Ammon's horn (tissue), 1 donor: ENCODE measurements at places on chromosomes 12 and 14.

GRCh38 chr12:1083151-1083888 lies 92.3 kb downstream of the ERC1 start:
- peak; percentile 62 for DNase-seq

GRCh38 chr12:78697817-78698415 lies 166.7 kb upstream of the SYT1 start:
- DNase-seq, result no peak

GRCh38 chr12:100859063-100859627 lies 64.6 kb downstream of the ANO4 start:
- no peak for DNase-seq

DNA sequence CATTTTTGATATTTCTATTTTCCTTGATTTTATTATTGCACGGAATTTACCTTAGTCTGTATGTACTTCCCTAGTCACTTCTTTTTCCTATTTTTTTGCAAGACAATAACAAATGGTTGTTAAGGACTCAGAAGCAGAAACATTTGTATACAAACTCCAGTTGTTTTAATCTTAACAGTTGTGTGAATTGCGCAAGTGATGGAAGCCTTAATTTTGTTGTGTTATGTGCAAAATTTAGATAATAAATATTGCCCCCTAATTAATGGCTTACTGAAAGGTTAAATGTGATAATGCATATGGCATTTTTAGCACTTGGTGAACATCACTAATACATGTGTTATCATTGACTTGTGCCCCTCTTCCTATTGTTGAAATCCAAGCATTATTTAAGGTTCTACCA lies 82.0 kb downstream of the MGAT4C start:
- DNase-seq, result no peak

GRCh38 chr12:130970165-130970907 lies 16.6 kb downstream of the ADGRD1 start:
- no peak for DNase-seq

DNA sequence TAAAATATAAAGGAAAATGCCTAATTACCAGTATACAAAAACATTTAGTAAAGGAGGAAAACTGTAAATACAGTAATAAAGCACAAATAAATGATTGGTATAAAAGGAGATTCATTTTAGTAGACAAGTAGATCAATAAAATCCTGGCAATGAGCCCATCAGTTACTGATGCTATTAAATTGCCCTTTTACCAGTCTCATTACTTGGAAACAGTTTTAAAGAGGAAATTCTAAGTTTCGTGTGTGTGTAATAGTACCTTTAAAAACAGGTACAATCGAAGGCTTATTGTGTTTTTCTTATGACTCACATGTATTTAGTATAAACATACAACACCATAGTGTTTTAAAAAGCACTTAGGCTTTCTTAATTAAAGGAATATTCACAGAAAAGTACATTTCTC lies 46.4 kb upstream of the SYT10 start:
- DNase-seq, result no peak

DNA sequence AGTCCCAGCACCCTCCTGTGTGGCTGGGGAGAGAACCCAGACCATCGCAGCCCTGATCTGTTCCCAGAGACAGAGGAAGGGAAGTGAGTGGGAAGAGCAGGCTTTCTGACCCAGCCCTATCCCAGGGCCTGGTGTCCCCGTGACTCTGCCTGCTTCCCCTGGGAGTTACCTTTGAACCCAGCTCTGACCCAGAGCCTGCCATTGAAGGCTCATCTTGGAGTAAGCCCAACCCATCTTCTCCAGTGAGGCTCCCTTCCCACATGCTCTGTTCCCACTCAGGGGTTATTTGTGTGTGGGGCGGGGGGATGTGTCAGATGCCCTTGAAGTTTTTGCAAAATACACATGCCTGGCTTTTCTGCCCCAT lies 6.0 kb downstream of the TMEM63C start:
- DNase-seq, result no peak

- DNase-seq, result peak; percentile 66
Measured at GRCh38 chr14:76977793-76978720, 50.5 kb downstream of the IRF2BPL start.

- peak; percentile 79 for DNase-seq
Measured at GRCh38 chr12:103799857-103800771, 40.9 kb downstream of the NT5DC3 start.

DNA sequence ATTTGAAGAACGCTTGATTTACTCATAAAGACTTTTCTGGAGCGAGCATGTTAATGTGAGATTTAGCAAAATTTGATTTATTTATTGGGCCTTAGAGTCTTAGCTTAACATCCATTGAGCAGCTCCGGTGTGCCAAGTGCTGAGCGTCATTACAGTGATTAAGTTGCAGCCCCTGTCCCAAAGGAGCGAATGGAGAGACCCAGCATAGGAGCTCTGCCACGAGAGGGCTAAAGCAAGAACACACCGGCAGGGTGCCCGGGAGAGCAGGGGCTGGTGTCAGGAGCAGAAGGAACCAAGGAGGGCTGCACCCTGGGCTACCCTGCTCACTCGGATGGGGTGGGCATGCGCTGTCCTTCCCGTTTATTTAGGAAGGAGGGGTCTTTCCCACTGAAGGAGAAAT lies 50.6 kb downstream of the PPP2R5C start:
- no peak for DNase-seq

- DNase-seq, result no peak
Measured at GRCh38 chr12:93043192-93043876, 114.2 kb upstream of the EEA1 start.

- no peak for DNase-seq
Measured at GRCh38 chr12:121810234-121810817, 6.5 kb downstream of the SETD1B start.

GRCh38 chr14:73026243-73026844 lies 562 bp downstream of the ZFYVE1 start:
- DNase-seq, result peak; percentile 9

- no peak for DNase-seq
Measured at GRCh38 chr12:54134395-54134794, 54.4 kb downstream of the SMUG1 start.

GRCh38 chr14:24052656-24053547 lies 1.1 kb downstream of the CARMIL3 start:
- DNase-seq, result no peak

DNA sequence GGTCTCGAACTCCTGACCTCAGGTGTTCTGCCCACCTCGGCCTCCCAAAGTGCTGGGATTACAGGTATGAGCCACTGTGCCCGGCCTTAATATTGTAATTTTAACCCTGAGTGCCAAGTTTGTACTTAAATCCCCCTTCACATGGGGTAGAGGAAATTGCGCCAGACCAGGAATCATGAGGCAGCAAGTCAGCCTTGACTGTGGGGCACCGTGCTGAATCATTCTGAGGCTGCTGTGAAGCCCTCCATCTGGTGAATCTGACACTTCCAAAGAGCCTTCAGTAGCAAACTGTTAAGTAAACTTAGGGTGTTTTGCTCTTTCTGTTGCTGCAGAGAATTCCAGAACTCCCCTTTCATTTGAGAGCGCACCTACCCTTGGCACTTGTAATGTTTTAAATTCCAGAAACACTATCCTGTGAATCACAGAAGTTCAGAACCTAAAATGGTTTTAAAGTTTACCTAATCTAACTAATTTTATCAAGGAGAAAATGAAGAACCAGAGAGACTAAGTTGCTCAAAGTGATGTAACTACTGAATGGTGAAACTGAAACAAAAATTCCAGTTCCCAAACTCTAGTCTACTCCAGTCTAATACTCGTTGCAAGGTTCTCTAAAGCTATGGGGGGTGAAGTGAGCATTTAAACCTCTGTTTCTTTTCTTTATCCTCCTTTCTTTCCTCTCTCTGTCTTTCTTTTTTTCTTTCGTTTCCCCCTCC lies 7.5 kb downstream of the HEBP1 start:
- DNase-seq, result peak; percentile 53

DNA sequence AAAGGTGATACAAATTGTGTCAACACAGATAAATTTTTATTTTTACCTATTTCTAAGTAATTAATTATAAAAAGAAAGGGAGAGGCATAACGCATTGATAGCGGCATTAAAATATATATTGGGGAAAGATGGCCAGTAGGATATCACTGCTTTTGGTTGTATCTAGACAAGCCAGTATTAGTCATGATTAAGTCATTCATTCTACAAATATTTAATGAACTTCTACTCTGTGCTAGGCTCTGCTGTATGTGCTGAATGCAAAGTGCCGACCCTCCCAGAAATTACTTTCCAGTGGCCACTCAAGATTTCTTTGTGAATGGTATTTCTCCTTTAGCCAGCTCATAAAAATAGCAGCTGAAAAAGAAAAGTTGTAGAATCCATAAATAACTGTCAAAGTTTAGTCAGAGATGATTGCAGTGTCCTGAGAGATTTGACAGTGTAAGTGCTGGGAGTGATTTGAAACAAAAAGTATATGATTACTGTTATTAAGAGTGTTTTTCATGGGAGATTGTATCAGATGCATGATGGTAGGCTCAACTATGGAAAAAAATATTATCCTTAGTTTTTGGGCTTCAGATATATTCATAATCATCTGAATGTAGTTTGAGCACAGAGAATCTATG lies 133.2 kb downstream of the MGAT4C start:
- DNase-seq, result no peak

GRCh38 chr12:15562263-15562662 lies 226.9 kb downstream of the EPS8 start:
- no peak for DNase-seq

- DNase-seq, result no peak
Measured at GRCh38 chr14:33655421-33655820, 295.5 kb downstream of the EGLN3 start.

- DNase-seq, result peak; percentile 19
Measured at GRCh38 chr12:121858662-121859572, at the start of gene HPD. HPD (minus strand) TSS chr12:121858859; CDS start chr12:121858823, 36 bp downstream.

- DNase-seq, result peak; percentile 16
Measured at GRCh38 chr12:92088805-92089204, 56.8 kb downstream of the BTG1 start.

DNA sequence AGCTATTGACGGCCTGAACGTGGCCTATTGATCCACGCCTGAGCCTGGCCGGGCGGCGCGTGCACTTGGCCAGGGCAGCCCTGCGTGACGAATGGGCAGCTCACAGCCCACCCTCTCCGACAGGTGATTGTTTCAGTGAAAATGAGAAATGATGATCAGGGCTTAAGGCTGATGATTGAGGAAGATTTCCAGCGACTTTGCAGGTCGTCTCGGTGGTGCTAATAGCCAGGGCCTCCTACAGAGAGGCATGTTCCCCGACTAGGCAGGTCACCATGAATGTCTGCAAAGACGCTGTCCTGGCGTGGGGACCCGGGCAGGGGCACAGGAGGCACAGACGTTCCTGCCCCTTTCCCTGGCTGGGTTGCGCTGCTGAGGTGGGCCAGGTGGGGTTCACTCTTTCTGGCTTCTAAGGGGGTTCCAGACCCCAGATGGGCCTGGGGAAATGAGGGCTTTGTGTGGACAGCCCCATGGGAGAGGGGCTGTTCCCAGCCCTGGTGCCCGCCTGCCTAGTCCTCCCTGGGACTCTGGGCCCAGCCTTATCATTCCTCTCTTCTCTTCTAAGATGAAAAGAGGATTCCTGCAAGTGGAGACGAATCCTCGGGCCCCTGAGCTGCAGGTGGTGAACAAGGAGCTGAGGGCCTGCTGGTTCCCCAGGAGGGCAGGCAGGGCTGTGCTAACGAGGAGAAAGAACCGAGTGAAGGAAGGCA lies 157.4 kb downstream of the KIF26A start:
- DNase-seq, result no peak

DNA sequence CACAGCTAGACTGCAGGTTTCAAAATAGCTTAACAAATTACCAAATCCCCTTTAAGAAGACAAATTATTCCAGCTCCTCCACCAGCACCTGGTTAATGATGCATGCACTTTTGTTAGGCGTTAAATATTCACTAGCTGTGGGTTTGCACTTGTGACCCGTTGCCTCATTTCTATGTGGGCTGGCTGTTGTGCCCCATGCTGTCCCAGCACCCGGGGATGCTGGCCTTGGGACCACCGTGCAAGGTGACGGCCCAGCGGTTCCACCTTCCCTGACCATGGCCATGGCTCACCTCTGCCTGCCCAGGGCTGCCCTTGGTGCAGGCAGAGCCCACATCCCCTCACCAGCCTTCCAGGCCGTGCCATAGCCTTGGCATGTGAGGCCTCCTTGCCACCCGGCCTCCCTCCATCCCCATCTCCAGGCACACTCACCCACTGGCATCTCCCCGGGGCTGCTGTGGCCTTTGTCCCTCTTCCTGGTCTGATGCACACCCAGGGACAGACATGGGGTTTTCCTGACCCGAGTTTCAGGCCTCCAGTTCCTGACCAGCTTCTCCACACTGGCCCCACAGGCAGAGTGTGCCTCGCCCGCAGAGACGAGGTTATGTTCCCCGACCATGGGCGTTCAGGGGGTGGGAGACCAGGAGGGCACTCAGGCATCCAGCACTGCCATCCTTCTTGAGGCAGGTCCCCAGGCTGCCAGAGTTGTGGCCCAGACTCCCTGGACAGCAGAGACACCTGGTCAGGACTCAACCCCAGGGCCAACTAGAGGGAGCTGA lies 20.3 kb upstream of the C14orf180 start:
- DNase-seq, result no peak

- DNase-seq, result no peak
Measured at GRCh38 chr12:105706321-105706972, 376.0 kb downstream of the C12orf75 start.

GRCh38 chr12:34311337-34311736 lies 289.0 kb downstream of the ALG10 start:
- no peak for DNase-seq

DNA sequence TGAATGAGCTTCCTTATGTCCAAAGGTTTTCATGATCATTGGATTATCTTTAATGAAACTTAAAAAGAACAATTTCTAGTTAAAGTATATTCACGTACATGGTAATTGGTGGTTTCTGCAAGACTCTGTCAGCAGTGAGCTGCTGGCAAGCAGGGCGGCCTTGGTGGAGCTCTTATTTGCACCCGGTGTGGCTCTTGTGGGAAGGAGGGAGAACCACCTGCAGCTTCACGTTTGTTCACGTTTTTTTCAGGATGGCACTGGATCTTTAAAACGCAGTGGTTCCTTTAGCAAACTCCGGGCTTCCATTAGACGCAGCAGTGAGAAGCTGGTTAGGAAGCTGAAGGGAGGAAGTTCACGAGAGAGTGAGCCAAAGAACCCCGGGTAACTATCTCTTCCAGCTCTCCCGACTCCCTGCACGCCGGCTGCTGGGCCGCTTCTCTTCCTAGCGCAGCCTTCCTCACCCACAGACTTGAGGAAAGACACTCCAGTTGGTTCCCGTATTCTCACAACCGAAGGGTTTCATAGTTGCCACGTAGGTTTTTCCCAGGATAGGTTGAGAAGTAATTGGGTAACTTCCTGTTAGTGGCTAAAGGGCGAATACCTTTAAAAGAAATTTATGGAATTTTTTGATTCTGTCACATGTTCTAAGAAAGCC lies 28.3 kb downstream of the XRCC3 start:
- no peak for DNase-seq

- DNase-seq, result no peak
Measured at GRCh38 chr12:7948589-7949260, 12.7 kb upstream of the SLC2A3 start.

GRCh38 chr12:52082669-52082987 lies 3.1 kb downstream of the SMIM41 start:
- no peak for DNase-seq

DNA sequence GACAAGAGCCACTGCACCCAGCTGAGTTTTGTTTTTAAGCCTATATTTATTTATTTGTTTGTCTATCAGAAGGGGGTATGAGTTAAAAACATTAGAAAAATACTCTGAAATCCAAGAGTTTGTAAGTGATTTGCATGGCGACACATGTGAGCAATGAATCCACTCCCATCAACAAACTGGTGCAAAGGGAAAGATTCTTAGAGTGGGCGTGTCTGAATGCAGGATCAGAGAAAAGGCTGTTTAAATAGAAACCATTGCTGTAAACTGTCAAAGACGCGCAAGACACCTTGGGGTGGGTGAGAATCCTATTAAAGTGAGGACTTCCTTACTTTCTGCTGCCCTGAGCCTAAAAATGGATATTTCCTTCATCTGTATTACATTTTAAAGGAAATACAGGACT lies 51.9 kb downstream of the ZFYVE26 start:
- no peak for DNase-seq
